GM23248 (cell line): ENCODE measurements at places on chromosomes 16 and 17.

- no peak for DNase-seq
Observed at GRCh38 chr17:64627797-64628196, 34.3 kb downstream of the SMURF2 start.

DNA sequence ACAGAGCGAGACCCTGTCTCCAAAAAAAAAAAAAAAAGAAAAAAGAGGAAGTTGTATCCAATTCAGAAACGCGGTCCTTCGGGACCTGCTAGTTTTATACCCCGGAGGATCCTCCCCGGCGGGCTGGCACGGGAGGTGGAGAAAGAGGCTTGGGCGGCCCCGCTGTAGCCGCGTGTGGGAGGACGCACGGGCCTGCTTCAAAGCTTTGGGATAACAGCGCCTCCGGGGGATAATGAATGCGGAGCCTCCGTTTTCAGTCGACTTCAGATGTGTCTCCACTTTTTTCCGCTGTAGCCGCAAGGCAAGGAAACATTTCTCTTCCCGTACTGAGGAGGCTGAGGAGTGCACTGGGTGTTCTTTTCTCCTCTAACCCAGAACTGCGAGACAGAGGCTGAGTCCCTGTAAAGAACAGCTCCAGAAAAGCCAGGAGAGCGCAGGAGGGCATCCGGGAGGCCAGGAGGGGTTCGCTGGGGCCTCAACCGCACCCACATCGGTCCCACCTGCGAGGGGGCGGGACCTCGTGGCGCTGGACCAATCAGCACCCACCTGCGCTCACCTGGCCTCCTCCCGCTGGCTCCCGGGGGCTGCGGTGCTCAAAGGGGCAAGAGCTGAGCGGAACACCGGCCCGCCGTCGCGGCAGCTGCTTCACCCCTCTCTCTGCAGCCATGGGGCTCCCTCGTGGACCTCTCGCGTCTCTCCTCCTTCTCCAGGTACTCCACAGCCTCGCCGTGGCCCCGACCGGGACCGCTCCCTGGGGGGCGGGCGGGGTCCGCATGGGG lies at the start of gene CDH3:
CDH3 (plus strand) TSS at position 596 of the 779 bp plus-strand sequence; CDS start at position 666, 70 bp downstream.
- DNase-seq: peak; percentile 64

- peak; percentile 60 for DNase-seq
Observed at GRCh38 chr16:67873435-67874370, 851 bp downstream of the EDC4 start.

GRCh38 chr17:20059728-20060188 lies 50.6 kb downstream of the SPECC1 start:
- peak; percentile 28 for DNase-seq

DNA sequence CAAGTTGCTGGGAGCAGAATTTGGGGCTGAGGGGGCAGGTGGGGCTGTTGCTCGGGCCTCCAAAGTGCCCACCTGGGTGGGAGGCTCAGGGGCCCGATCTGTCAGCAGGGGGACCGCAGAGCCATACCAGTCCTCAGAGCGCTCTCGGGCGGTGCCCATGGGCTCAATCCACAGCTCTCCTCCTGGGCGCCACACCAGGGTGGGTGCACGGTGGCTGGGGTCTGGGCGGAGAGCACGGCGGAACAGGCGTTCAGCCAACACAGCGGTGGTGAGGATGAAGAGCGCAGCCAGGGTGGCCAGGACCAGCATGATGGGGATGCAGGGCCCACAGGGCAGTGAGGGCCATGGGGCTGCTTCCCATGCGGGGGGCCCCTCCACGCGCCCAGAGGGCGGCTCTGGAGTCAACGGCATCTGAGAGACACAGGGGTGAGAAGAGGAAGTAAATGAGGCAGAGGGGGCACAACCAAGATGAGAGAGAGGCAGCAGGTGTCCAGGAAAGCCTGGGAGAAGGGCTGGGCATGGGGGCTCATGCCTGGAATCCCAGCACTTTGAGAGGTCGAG lies 1.2 kb downstream of the C16orf54 start:
- no peak for DNase-seq

GRCh38 chr17:49365667-49366066 lies 3.6 kb upstream of the ZNF652 start:
- DNase-seq: peak; percentile 54
